ENCODE measurements at places on chromosomes 1 and 21. TPM values are rescaled to one million over a fixed set of nuclear protein-coding genes. Genes with fewer than 3 reads are reported as not detected.

Gene IRF6
- total RNA-seq: not detected

DNA sequence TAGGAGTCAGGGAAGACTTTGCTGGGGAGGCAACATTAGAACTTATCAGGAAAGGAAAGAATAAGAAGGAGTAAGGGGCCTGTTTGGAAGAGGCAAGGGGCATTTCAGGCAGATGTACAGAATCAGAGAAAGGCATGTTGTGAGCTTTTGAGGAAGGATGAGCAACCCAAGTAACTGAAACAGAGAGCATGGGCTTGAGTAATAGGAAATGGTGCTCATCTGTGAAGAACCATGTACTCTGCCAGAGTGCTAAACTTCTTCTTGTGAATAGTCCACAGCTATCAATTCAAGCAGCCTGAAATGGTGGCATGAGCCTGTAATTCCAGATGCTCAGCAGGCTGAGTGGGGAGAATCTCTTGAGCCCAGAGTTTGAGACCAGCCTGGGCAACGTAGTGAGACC, 19.2 kb upstream of the PIGK start:
- DNase-seq: no peak

Gene NUAK2
- total RNA-seq: 12.7 TPM

Gene LAMC1
- not detected for total RNA-seq

GRCh38 chr1:8155528-8156186, 129.5 kb upstream of the ERRFI1 start:
- no peak for DNase-seq

Gene SASS6
- 17.1 TPM for total RNA-seq

Data from activated CD4-positive, alpha-beta T cell treated with anti-CD3 and anti-CD28 coated beads, Interleukin-2, amount 10 ng/mL, durations not matched to agents 7 days and 5 days (primary cell).